ENCODE measurements at places on chromosomes 2 and 18. TPM values are rescaled to one million over a fixed set of nuclear protein-coding genes. Genes with fewer than 3 reads are reported as not detected.

DNA sequence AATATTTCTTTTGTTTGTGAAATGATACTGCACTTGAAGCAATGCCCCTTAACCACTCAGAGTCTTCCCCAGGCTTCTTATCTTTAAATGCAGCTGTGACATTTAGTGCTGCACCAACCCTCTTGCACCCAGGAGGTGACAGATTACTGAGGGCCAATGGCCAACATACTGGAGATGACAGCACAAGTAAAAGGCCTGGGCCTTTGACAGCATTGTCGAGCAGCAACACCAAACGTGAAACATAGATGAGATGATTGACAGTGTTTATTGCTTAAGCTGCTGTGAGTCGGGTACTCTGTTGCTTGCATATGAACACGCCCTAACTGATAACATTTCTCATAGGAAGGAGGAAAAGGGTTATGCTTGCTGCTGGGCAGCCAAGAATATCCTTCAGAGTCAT is 80.3 kb downstream of the THNSL2 start:
- DNase-seq = no peak

The TUBB6 gene
- 537 TPM for polyA plus RNA-seq

The ASPRV1 gene
- polyA plus RNA-seq = 0.29 TPM

The TEX44 gene
- not detected for polyA plus RNA-seq

- no peak for DNase-seq
Observed at GRCh38 chr2:14126846-14127245, 505.7 kb upstream of the LRATD1 start.
